ENCODE measurements at places on chromosomes 4 and X.

DNA sequence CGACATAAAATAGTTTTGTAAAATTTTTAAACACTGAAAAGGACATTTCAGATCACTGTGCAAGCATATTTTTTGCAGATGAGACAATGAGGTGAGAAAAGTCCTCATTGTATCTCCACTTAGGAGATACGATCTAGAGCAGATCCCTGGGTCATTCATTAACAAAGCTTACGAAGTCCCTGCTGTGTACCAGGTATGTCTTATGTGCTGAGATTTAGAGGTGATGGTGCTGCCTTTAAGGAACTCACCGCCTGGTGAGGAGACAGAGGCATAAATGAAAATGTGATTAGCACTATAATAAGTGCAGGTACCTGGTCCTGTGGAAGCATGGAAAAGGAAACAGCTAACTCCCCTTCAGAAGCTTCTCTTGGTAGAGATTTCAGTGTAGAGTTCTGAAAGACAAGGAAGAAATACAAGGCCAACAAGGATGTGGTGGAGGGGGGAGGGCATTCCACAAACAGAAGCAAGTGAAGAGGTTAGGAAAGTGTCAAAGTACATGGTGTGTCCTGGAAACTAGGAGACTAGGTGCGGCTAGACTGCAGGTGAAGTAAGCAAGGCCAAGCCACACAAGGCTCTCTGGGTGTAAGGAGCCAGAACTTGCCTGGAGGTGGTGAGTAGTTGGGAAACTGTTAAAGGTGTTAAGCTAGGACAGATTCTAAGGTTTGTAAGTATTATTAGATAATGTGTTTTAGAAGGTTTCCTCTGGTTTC lies 1.5 kb upstream of the NDNF start:
- DNase-seq, result no peak

- DNase-seq, result no peak
These were observed 17.2 kb upstream of the POLA1 start for GRCh38 chrX:24676403-24677024.

DNA sequence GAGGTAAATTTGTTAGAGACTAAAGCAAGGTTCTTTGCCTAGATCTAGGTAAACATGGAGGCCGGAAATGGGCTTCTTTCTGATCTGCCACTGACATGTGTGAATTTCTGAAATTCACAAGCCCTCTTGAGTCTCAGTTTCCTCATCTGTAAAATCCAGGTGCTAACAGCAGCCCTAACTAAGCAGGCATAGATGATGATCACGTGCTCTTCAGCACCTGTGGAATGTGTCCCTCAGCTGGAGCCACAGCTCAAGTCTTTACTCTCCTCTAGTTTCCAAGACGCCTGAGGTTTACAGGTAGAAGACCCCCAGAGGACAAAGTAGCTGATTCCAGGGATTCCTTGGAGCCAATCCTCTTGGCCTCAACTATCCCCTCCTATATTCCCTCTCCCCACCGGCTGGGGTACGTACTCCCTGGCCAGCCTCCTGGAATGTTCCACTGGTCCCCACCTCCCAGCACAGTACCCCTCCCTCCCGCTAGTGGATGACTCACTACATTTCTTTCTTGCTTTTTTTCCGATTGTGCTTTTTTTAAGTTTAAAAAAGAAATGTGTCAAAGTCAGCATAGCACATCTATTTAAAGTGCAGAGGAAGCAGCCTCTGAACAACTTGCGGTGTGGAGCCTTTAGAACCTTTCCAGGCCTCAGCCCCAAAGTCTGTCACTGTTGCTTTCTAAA lies 98.4 kb downstream of the PHKA2 start:
- DNase-seq, result no peak

GRCh38 chrX:134743091-134743490 lies 84.8 kb upstream of the PLAC1 start:
- DNase-seq, result no peak

Data from stimulated activated CD8-positive, alpha-beta memory T cell treated with anti-CD3 and anti-CD28 coated beads, Interleukin-2, amount 100 ng/mL, for 48 hours (primary cell).